ENCODE measurements at places on chromosomes 1 and 21. TPM values are rescaled to one million over a fixed set of nuclear protein-coding genes. Genes with fewer than 3 reads are reported as not detected.

TSPEAR gene
- not detected for polyA plus RNA-seq

RPTN gene
- polyA plus RNA-seq = not detected

C1orf185 gene
- not detected for polyA plus RNA-seq

AMY1C gene
- not detected for polyA plus RNA-seq

SERPINC1 gene
- polyA plus RNA-seq = 0.50 TPM

CTTNBP2NL gene
- polyA plus RNA-seq = 0.57 TPM

ASCL5 gene
- not detected for polyA plus RNA-seq

IL12RB2 gene
- 2.8 TPM for polyA plus RNA-seq

FLVCR1 gene
- 9.0 TPM for polyA plus RNA-seq

CKS1B gene
- polyA plus RNA-seq = 477 TPM

TLCD4 gene
- polyA plus RNA-seq = 6.6 TPM

KANK4 gene
- not detected for polyA plus RNA-seq

TNFSF4 gene
- 0.05 TPM for polyA plus RNA-seq

GJA9 gene
- not detected for polyA plus RNA-seq

OR6N2 gene
- not detected for polyA plus RNA-seq

AMY1A gene
- polyA plus RNA-seq = not detected

CAMSAP2 gene
- polyA plus RNA-seq = 3.3 TPM

TNFRSF8 gene
- polyA plus RNA-seq = 18.2 TPM

TINAGL1 gene
- 0.04 TPM for polyA plus RNA-seq

TRNP1 gene
- 0.97 TPM for polyA plus RNA-seq

RIPK4 gene
- not detected for polyA plus RNA-seq

MSH4 gene
- 0.12 TPM for polyA plus RNA-seq

FCRL3 gene
- polyA plus RNA-seq = not detected

AZIN2 gene
- 0.56 TPM for polyA plus RNA-seq

SAMD13 gene
- polyA plus RNA-seq = 2.7 TPM

SPRR1A gene
- polyA plus RNA-seq = not detected

OR2M5 gene
- not detected for polyA plus RNA-seq

ANKRD34A gene
- polyA plus RNA-seq = 0.81 TPM

GPR3 gene
- 14.9 TPM for polyA plus RNA-seq

CELA3A gene
- polyA plus RNA-seq = not detected

CD101 gene
- polyA plus RNA-seq = 0.04 TPM

SYCP1 gene
- not detected for polyA plus RNA-seq

APCS gene
- polyA plus RNA-seq = not detected

NTNG1 gene
- polyA plus RNA-seq = not detected

SH3D21 gene
- polyA plus RNA-seq = 3.3 TPM

LRRC38 gene
- not detected for polyA plus RNA-seq

F3 gene
- polyA plus RNA-seq = not detected

TRIM45 gene
- polyA plus RNA-seq = 5.1 TPM

IVL gene
- not detected for polyA plus RNA-seq

PLEKHA6 gene
- 0.01 TPM for polyA plus RNA-seq

C1orf87 gene
- polyA plus RNA-seq = not detected

PRDM15 gene
- 7.1 TPM for polyA plus RNA-seq

HSPB7 gene
- not detected for polyA plus RNA-seq

FCRLB gene
- polyA plus RNA-seq = 4.6 TPM

PTAFR gene
- polyA plus RNA-seq = 0.52 TPM
